ENCODE measurements at places on chromosomes 11 and 22.

- no peak for DNase-seq
Observed at GRCh38 chr11:811446-812245, 1.9 kb downstream of the RPLP2 start.

DNA sequence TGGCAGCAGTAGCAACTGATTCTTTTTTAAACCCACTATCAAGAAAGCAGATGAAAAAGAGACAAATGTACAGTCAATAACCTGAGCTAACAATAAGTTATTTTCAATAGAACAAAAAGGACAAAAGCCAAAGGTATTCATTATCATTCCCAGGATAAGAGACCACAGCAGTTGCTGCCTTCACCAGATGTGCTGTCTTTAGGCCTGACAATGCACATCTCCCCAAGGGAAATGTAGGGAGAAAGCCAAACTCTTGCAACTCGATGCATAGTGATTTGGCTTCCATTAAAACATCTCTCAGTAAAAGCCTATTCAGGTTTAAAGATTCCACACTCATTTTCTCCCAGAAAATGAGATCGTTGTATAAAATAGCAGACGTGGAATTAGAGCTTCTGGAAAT is 210.7 kb downstream of the METTL15 start:
- no peak for DNase-seq

DNA sequence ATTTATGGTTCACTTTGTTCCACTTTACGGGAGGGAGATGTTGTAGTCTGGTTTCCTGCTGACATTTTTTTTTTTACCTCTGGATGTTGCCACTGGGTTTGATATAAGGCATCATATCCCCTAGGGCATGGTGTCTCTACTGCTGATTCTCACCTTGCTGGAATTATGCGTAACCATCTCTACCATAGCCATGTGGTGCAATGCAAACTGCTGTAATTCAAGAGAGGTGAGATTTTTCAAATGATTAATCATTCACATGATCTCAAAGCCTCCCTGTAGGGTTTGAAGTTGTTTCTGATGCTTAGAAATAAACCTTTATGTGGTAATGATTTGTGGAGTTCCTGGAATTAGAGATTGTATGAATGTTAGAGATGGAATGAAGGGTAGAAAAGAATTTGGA is 13.0 kb downstream of the MS4A3 start:
- no peak for DNase-seq

- DNase-seq: no peak
Observed at GRCh38 chr22:45478108-45478771, 24.4 kb upstream of the FBLN1 start.

- DNase-seq: no peak
Observed at GRCh38 chr11:78465169-78465942, 47.7 kb upstream of the GAB2 start.

- DNase-seq: no peak
Observed at GRCh38 chr11:60375316-60375715, 3.0 kb upstream of the MS4A7 start.

DNA sequence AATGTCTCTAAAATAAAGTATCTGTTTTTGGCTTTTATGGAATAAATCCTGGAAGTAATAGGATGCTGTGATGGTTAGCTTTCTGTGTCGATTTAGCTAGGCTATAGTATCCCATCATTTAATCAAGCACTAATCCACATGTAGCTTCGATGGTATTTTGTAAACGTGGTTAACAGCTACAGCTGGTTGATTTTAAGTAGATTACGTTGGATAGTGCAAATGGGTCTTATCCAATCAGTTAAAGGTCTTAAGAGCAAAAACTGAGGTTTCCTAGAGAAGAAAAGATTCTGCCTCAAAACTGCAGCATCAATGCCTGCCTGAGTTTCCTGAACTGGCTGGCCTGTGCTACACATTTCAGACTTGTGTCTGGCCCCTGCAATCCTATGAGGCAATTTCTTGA is 314.2 kb upstream of the SORL1-AS1 start:
- DNase-seq: no peak

GRCh38 chr11:116240710-116241109 is 532.1 kb downstream of the BUD13 start:
- no peak for DNase-seq

DNA sequence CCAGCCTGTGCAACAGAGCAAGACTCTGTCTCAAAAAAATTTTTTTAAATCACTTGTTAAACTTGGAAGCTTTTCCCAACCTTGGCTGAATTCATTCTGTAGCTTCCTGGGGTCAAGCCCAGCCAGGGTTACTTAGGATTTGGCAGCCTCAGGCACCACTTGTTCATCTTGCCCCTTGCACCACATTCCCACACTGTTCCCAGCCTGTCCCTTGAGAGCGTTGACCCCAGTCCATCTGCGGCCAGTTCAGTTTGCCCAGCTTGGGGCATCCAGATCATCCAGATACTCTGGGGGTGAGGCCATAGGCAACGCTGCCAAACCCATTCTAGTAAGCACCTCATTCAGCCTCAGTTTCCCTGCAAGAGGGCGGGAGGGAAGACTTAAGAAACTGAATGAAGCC is 8.7 kb upstream of the THRSP start:
- DNase-seq: no peak

DNA sequence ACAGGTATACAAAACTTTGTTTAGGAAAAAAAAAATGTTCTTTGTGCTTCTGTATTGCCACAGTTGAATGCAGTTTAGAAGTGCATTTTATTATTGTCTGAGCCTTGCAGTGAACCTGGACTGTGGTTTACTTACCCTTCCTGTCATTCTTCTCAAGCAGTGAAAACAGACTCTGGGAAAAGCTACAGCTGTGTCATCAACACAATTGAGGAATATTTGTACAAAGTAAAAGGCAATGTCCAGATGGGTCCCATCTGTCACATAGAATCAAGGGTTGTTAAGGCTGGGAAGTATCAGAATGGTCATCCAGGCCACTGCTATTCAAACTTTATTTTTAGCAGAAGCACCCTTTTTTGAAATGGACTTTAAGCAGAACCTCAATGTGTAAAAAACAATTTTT is 73.3 kb downstream of the TRIM44 start:
- no peak for DNase-seq

GRCh38 chr22:23504516-23504915 is 75.6 kb downstream of the IGLL1 start:
- no peak for DNase-seq

DNA sequence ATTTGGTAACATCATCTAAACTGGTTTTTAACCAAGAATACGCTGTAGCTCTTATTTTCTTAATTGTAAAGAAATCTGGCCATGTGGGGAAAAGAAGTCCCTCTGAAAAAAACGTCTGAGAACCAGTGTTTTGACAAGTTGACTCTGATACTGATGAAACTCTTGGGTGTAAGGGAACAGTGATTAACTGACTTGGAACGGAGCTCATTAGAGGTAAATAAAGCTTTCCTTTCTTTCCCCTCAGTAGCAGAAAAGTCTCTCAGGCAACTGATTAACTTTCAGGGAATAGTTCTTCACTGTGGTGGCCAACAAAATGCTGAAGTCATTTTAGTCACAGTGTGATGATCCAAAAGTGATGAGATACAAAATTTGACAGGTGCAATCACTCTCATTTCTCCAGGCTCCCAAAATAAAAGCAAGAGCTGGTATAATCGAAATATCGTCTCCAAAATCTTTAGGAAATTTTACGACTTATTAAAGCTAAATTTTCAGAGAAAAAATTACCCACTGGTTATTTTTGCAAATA is 52.3 kb downstream of the SLC36A4 start:
- DNase-seq: no peak

GRCh38 chr11:129720994-129721393 is 94.7 kb upstream of the TMEM45B start:
- DNase-seq: no peak

DNA sequence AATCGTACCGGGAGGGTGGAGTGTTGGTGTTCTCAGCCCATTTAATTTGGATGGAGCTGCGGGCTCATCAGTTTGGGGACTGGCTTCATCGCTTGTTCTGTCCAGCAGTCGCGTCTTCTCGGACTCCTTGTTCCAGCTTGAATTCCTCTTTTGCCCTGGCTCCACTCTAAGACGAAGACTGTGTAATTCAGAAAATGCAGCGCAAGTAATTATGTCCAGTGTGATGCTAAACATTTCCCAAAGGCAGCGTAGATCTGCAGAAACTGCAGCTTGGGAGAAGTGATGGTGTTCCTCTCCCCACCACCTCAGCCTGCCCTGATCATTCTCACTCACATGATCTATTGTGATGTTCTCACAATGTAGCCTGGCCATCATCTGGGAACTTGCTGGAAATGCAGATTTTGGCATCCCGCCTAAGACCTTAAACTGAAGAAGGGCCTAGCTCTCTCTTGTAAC is 666 bp downstream of the SLC25A18 start:
- DNase-seq: no peak

DNA sequence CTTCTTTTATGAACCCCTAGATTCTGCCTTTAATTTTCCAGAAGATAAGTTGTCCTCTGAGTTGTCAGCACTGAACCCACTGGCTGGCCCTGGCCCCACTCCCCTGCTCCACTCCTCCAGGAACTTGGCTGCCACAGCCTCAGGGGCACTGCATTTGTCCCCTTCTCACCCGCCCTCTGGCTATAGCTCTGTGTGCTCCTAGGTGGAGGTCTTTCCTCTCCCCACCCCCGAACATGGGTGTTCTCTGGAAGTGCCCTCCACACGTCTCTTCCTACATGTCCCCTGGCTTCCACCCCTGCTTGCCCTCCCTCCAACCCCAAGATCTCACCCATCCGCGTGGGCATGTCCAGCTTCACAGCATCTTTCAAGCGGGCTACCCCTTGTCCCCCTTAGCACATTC is 137.7 kb upstream of the TEAD1 start:
- no peak for DNase-seq

DNA sequence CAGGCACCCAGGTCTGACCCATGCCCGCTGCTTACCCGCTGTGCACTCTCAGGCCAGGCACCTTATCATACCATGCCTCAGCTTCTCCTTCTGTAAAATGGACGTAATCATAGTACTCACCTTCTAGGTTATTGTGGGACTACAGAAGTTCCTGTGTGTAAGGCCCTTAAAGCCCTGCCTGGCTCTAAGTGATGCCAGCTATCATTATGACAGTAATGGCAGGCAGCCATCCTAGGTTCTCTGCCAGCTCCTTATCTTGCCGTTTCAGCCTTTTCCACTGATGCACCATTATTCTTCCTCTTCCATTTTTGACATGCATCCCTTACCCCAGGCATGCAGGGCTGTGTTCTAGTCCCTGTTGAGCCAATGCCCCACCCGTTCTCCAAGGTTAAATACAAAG is 57.9 kb downstream of the DBX1 start:
- no peak for DNase-seq

DNA sequence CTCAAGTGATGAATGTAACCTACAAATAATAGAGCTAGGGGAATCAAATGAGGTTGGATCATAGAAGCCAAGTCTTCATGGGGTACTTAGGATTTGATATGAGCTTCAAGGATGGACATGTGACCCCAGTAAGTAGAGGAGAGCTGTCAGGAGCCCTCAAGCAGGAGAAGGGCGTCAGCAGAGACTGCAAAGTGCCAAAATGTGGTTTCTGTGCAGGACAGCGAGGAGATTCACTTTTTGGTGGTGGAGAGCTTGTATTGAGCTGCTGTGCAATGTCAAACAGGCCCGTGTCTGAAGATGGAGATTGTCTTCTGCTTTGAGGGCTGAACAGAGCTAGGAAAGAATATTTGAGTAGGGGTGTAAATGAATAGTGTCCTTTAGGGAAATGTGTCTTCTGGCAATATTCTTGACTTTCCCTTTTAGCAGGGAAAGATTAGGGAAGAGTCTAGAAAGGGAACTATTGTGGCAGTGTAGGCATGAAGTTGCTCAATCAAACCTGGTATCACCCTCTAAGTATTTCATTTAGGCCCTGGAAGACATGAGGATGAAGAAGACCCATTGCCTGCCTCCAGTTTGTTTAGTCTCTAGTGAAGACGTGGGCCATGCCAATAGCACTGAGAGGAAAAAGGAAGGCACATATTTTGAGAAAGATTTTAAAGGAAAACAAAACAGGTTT is 31.2 kb upstream of the SORL1-AS1 start:
- no peak for DNase-seq

GRCh38 chr11:9617940-9618339 is 44.5 kb downstream of the WEE1 start:
- DNase-seq: no peak

- no peak for DNase-seq
Observed at GRCh38 chr11:10561947-10562346, 6.5 kb downstream of the LYVE1 start.

- DNase-seq: no peak
Observed at GRCh38 chr11:100639140-100639539, 47.9 kb upstream of the ARHGAP42 start.

Data from KG1 (cell line).